Dermis microvascular lymphatic vessel endothelial cell (primary cell): ENCODE measurements at places on chromosomes 16 and 17.

DNA sequence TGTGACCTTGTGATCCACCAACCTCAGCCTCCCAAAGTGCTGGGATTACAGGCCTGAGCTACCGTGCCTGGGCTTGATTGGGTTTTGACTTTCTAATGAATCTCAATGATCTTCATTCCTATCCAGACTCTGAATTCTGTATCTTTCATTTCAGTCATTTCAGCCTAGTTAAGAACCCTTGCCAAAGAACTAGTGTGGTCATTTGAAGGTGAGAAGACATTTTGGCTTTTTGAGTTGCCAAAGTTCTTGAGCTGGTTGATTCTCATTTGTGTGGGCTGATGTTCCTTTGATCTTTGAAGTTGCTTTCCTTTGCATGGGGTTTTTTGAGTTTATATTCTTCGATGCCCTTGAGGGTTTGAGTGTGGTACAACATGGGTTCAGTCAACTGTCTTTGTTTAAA lies 30.6 kb upstream of the TEKT1 start:
- no peak for DNase-seq

- no peak for DNase-seq
These were observed 29.3 kb downstream of the MXRA7 start for GRCh38 chr17:76681222-76682137.

DNA sequence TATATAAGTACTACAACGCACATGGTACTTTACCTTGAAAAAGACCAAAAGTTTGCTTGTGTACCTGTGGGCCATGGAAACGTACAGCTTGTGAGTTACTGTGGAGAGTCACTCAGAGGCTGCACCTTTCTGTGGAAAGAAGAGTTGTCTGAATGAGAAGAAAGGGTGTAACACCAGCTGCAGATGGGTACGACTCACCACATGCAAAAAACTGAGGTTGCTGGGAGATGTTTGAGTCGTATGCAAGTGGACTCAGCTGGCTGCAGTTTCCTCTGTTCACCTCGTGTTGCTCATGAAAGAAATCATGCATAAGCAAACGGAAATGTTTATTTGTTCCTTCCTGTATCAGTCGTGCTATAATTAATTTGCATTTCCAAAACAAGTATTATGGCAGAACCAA lies 22.4 kb upstream of the DYNLRB2 start:
- DNase-seq, result no peak

DNA sequence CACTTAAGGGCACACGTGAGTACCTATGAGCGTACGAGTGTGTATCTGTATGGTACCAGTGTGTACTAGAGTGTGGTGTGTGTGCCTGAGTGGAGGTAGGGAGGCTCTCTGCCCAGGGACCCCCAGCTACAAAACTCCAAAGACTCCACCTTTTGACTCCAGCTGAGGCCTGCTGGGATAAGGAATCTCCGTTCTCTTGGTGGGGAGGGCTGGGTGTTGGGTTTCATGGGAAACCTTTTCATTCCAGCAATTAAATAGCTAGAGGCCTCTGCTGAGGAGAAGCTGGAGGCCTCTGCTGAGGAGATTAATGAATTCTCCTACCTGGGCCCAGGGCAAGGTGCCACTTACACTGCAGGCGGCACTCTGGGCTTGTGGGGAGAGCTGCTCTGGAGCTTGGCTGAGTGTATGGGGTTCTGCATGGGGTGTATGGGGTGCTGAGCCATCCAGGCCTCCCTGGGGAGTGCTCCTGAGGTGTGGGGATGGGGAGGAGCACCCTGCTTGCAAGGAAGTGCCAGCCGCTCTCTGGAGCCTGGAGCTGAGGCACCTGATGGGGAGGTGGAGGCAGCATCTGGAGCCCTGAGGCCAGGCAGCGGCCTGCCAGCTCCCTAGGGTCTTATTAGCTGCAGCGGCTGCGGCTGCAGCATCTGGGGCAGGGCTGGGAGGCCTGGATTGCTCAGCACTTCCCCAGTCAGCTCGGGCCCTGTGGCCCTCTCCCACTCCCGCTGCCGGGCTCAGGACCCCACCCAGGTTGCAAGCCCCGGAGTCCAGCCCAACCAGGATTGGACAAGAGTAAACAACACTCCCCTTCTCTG lies 4.6 kb downstream of the ANKRD13B start:
- no peak for DNase-seq

- DNase-seq, result no peak
These were observed 57.3 kb downstream of the AXIN2 start for GRCh38 chr17:65504141-65504540.

GRCh38 chr16:30394592-30395154 lies 547 bp upstream of the ZNF48 start:
- DNase-seq, result no peak

GRCh38 chr17:39937447-39937846 lies 9.9 kb downstream of the LRRC3C start:
- DNase-seq, result no peak

DNA sequence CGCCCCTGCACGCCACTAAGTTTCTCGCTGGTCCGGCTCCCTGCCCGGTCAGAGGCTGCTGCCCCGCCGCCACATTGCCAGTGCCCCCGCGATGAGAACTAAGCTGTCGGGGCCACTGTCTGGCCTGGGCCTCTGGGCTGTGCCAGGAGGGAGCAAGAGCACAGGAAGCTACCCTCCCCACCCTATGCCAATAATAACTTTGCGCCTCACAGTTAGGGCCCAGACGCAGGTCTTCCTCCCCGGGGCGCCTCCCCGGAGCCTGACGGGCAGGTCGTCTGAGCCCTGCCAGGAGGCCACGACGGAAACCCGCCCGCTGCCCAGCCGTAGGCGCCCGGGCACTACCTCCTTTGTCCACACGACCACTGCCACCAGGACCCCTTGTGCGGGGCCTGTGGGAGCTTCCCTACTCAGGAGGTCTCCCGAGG lies 1.5 kb downstream of the ZFPM1 start:
- peak; percentile 33 for DNase-seq
